OCI-LY7 (cell line): ENCODE measurements at places on chromosomes 2 and 18.

DNA sequence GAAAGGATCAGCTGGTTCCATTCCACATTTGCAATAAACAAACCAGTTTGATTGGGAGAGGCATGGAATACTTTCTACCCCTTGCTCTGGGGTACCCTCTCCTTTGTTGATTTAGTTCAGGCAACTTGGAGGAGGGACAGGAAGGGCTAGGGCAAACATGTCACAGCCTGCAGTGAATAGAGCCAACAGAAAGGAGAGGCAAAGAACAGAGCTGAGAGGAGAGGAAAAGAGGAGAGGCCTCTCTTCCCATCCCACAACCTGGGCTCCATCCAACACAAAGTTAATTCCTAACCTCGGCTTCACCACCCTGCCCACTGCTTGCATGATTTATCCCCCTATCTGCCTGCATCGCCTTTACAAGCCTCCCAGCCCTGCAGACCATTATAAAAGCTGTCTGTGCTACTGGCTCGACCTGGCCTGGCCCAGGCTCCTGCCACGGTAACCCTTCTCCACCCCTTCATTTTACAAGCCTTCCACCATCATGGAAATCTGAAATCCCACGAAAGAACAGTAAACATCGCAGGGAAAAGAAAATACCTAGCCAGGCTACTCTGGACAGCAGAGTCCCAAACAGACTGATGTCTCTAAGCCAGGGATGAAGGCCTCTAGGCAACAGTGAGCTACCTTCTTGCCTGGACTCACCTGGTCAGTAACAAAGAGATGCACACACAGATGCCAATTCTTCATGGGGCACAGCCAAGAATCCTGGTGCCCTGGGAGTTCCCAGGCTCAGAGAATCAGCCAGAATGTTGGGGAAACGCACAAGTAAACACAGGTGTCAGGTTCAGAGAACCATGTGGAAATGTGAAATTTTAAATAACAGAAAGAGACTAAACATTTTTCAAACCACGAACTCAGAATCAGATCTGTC, 43.6 kb downstream of the NHEJ1 start:
- no peak for DNase-seq

DNA sequence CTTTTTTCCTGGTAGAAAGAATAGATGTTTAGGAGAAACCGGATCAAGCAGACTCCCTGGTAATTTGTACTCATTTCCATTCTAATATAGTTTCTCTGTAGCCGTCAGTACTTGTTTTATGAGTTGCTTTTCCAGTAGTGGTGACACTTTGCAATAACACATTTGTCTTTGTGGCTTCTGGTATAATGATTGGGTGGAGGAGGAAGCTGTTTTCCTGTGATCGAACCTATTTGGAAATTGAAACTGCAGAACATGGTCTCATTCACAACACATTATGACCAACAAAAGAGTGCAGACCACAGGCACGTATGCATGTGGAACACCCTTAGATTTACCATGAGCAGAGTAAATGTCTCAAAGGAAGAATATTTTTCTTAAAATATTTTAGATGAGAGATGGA, 7.6 kb upstream of the SERPINB12 start:
- no peak for DNase-seq

DNA sequence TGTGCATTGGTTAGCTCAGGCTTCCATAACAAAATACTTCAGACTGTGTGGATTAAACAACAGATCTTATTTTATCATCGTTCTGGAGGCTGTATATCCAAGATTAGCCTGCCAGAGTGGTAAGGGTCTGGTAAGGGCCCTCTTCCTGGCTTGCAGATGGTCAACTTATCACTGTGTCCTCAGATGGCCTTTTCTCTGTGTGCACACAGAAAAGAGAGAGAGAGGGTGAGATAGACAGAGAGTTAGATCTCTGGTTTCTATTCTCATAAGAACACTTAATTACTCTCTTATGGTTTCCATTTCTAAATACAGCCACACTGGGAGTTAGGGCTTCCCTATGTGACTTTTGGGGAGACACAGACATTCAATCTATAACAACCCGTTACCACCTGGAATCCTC, 1003.5 kb downstream of the TSN start:
- no peak for DNase-seq

DNA sequence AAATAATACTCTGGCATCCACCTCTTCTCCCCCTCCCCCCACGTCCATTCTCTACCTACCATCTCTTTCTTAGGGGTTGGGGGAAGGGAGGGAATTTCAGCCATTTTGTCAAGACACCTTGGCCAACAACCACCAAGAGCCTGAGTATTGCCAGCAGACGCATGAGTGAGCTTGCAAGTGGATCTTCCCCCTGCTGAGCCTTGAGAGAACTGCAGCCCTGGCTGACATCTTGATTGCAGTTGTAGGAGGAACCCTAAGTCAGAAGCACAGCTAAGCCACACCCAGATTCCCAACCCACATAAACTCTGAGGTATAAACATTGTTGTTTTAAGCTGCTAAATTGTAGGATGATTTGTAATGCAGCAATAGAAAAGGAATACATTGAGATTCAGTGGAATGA, 165.6 kb downstream of the TMEFF2 start:
- peak; percentile 5 for DNase-seq

DNA sequence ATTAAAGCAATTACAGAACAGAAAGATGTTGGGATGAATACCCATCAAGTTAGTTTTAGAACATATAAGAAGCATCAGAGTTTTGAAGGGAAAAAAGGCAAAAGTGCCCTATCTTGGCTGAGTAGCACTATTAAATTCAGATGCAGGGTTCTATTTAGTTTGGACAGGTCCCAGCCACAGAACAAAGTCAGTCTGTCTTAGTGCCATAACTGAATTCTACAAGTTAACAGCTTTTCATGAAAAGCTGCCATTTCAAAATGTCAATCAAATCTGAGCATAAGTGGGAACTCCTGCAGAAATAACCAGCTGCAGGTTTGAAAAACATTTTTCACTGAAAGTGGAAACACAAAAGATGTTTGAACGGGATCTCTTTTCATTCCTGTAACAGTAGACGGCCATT, 160.4 kb downstream of the SRBD1 start:
- DNase-seq: no peak
